HL-60 (cell line): ENCODE measurements at places on chromosomes 7 and 10.

GRCh38 chr7:27994639-27995038 lies 186.0 kb downstream of the JAZF1 start:
- DNase-seq: no peak

- DNase-seq: peak; percentile 78
Observed at GRCh38 chr10:71740069-71740653, 20.6 kb upstream of the C10orf105 start.

- no peak for DNase-seq
Observed at GRCh38 chr7:39407723-39408122, 158.5 kb upstream of the YAE1 start.

GRCh38 chr7:110224643-110225042 lies 866.3 kb upstream of the LRRN3 start:
- no peak for DNase-seq

- DNase-seq: no peak
Observed at GRCh38 chr7:33733870-33734650, 171.3 kb upstream of the BMPER start.

DNA sequence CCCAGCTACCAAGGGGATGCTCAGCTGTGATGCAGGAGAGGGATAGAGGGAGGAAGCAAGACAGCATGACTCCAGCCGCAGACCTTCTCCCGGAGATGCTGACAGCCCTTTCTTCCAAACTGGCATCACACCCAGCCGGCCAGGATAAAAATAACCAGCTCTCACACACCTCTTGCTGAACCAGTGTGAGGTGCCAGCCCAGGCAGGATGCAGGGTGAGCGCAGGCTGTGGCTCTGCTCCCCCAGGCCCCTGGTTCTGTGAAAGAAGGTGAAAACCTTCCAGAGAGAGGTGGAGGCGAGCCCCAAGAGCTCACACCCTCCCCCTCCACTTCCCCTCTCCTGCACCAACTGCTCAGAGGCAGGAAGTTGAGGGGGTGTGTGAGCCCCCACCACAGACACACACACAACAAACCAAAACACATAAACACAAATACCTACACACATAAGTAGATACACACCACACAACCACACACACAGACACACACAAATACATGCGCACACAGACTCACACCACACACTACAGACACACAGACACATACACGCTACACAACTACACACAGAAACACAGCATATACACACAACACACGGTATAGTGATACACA lies 4.0 kb downstream of the GPR15LG start:
- peak; percentile 34 for DNase-seq

GRCh38 chr10:4329225-4329624 lies 496.8 kb upstream of the AKR1E2 start:
- DNase-seq: no peak

GRCh38 chr10:36441557-36441956 lies 683.8 kb upstream of the ANKRD30A start:
- no peak for DNase-seq

- DNase-seq: no peak
Observed at GRCh38 chr10:95742962-95743535, 12.9 kb upstream of the ENTPD1 start.

- DNase-seq: no peak
Observed at GRCh38 chr7:106111655-106112117, 426 bp downstream of the SYPL1 start.

GRCh38 chr7:110841840-110842545 lies 248.9 kb upstream of the LRRN3 start:
- DNase-seq: no peak

- DNase-seq: no peak
Observed at GRCh38 chr7:37162106-37162505, 286.6 kb downstream of the ELMO1 start.

- no peak for DNase-seq
Observed at GRCh38 chr10:102781921-102782557, 38.3 kb downstream of the WBP1L start.

- DNase-seq: no peak
Observed at GRCh38 chr10:44980309-44981171, 1.9 kb upstream of the DEPP1 start.

DNA sequence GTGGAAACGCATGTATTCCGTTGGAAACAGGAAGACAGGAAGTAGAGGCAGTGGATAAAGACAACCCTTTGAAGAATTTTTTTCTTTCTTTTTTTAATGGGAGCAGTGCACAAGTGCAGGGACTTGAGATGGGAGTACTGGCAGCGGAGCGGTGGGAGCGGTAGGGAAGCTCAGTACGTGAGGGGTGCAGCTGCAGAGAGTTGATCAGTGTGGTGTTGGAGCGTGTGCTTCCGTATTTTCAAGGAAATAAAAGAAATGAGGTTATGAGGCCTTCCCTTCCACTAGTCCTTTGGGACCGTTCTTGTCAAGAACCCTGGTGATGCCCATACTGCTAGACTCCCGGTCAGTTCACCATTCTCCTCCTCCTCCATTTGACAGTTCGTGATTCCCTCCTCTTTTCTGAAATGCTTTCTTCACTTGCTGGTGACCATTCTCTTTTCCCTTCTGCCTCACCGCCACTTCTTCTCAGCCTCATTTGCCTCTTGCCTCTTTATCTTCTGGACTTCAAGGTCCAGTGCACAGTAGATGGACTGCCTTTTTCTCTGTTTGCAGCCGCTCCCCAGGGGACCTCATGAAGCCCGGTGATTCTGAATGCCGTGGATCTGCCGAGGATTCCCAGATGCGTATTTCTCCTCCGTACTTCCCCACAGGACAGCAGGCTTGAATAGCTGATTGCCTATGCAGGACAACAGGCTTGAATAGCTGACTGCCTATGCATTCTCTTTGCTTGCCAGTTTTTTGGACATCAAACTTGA lies 39.1 kb upstream of the TMEM236 start:
- no peak for DNase-seq

GRCh38 chr7:47480576-47481538 lies 101.1 kb downstream of the TNS3 start:
- no peak for DNase-seq

DNA sequence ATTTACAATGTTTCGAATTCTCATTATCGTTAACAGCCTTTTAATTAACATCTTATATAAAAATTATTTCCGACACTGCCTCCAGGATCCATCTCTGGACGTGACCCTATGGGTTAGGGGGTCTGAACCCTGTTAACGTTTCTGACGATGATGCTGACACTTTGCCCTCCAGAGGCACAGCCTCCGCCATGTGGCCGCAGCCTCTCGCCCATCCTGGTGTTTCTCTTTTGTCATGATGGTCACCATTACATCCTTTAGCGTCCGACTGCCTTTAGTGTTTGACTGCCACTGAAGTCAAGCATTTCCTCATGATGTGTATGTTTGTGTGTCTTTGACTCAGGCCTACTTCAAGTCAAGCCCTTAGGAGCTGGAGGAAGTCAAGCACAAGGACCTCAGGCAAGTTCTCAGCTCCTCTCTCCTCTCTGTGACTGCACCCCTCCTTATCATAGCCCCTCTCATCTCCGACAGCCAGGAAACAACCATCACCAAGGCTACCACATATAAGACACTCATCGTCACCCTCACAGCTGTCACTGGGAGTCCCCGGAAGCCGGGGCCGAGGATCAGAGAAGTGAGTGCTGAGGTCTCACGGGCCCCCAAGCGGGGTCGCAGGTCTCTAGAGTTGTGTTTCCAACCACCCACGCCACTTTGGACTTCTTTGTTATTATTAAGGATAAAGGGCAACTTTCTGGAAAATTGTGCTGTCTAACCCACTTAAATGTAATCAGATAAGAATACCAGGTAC lies 96.1 kb upstream of the PPP2R2D start:
- DNase-seq: no peak

GRCh38 chr10:67971311-67971710 lies 86.9 kb downstream of the SIRT1 start:
- no peak for DNase-seq

DNA sequence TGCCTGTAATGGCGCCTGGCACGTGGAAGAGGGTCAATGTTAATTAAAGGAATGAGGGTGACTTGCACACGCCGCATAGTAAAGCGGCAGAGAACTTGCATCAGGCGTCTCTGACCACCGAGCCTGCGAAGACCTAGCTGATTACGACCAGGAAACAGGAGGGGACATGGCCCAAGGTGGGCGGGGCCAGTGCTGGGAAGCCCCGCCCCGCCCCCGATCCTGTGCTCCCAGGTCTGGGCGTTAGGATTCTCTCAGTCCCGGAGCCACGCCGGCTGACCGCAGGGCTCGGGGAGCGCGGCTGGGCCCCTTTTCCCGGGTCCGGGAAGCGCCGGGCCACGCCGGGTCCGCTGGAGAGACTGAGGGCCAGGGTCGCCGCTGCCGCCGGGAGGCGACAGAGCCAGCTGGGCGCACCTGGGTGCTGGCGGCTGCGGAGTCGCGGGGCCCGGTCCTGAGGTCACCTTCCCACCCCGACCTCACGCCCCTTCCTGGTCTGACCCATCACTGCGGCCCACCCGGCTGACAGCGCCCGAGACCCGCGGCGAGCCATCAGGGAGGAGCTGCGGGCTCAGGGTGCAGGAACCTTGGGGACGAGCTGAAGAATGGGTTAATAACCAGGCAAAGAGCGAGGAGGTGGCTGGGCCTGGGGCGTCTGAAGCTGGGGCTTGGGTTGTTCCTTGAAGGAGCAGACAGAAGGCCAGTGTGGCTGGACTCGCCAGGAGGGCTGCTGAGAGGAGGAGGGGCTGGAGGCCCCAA lies 23.0 kb upstream of the GRID1 start:
- DNase-seq: no peak

DNA sequence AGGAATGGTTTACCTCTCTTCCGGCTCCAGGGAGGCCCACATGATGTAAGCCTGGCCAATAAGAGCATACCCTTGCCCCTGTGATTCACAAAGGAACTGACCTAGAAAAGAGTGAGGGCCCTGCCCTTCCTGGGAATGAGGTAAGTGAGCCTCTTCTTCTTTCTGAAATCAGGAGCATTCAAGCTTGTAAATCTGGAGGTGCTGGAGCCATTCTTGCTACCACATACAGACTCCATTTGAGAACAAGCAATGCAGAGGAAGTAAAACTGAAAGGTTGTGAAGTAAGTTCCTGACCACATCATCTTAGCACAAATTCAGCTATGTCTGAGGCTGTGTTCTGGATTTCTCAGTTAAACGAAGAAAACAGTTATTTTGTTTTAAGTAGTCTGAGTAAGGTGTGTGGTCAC lies 132.2 kb downstream of the CD36 start:
- no peak for DNase-seq

- no peak for DNase-seq
Observed at GRCh38 chr10:111879969-111880368, 303.6 kb downstream of the GPAM start.

- no peak for DNase-seq
Observed at GRCh38 chr7:75640201-75640600, 98.5 kb downstream of the HIP1 start.

GRCh38 chr7:79320741-79321473 lies 132.6 kb downstream of the MAGI2 start:
- no peak for DNase-seq

DNA sequence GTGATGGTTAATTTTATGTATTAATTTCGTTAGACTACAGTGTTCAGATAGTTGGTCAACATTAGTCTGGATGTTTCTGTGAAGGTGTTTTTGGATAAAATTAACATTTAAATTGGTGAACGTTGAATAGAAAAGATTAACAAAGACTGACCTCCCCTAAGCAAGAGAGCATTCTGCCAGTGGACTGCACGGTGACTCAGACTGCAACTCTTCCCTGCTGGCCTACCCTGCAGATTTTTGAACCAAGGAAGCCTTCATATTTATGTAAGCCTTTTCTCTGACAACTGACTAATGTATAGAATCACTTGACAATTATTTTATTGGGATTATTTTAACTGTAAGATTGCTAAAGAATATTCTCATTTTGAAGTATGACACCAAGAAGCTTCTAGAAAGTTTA lies 7.9 kb upstream of the ZNF248 start:
- DNase-seq: no peak

GRCh38 chr10:63217120-63217605 lies 84.0 kb downstream of the NRBF2 start:
- DNase-seq: peak; percentile 15

GRCh38 chr7:139895141-139895829 lies 66.2 kb downstream of the TBXAS1 start:
- DNase-seq: no peak

DNA sequence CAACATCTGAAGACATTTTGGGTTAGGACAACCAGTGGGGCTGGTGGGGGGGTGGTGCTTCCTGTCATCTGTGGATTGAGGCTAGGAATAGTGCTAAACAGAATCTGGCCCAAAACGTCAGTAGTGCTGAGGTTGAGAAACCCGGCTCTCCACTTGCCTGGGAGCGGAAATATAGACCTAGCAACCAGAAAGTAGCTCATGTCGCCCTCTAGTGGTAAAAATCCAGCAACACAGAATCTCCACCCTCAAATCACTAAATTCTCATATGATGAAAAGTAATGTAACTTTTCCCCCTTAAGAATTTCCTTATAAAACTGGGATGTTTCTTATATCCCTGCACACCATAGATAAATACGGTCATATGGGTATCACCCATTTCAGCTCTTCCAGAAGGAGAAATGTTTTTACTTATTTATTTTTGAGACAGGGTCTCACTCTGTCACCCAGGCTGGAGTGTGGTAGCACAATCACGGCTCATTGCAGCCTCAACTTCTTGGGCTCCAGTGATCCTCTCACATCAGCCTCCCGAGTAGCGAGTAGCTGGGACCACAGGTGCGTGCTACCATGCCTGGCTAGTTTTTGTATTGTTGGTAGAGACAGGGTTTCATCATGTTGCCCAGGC lies 34.4 kb downstream of the ZC3HAV1 start:
- peak; percentile 47 for DNase-seq

GRCh38 chr7:151755131-151755801 lies 121.6 kb downstream of the PRKAG2 start:
- DNase-seq: peak; percentile 35

- DNase-seq: no peak
Observed at GRCh38 chr10:106535304-106535953, 629.1 kb downstream of the SORCS1 start.

DNA sequence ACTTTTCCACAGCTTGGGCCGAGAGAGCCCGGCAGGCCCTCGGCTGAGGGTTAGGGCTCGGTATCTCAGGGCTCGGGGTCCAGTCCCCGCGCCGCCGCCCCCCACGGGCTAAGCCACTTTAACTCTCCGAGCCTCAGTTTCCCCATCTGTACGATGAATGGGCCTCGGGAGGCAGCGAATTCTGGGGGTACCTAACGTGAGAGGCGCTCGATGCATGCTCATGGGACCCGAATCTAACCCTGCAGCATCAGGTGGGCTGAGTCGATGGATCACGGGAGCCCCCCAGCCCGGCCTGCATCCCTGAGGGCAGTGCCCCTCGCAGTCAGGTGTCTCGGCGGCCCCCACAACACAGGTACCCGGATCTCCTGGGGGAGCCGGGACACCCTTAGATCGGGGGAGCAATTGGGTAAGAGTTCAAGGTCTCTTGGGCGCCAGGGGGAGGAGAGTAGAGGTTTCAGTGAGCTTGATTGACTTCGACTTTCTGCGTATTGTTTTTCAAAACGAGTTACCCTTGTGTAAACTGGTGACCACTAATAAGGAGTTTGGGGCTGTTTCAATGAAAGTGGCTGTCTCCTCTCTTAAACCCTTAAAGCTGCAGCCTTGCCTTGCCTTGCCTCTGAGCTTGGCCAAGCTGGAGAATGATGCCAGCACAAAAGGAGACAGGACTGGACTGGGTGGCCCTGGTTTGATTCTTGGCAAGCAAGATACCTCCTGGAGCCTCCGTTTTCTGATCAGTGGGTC lies 631 bp downstream of the POR start:
- peak; percentile 16 for DNase-seq
